IMR-90 (cell line): ENCODE measurements at places on chromosomes 11 and 22. TPM values are rescaled to one million over a fixed set of nuclear protein-coding genes. Genes with fewer than 3 reads are reported as not detected.

GRCh38 chr22:36288571-36289405, 35.9 kb downstream of the APOL1 start:
- no peak for DNase-seq

DNA sequence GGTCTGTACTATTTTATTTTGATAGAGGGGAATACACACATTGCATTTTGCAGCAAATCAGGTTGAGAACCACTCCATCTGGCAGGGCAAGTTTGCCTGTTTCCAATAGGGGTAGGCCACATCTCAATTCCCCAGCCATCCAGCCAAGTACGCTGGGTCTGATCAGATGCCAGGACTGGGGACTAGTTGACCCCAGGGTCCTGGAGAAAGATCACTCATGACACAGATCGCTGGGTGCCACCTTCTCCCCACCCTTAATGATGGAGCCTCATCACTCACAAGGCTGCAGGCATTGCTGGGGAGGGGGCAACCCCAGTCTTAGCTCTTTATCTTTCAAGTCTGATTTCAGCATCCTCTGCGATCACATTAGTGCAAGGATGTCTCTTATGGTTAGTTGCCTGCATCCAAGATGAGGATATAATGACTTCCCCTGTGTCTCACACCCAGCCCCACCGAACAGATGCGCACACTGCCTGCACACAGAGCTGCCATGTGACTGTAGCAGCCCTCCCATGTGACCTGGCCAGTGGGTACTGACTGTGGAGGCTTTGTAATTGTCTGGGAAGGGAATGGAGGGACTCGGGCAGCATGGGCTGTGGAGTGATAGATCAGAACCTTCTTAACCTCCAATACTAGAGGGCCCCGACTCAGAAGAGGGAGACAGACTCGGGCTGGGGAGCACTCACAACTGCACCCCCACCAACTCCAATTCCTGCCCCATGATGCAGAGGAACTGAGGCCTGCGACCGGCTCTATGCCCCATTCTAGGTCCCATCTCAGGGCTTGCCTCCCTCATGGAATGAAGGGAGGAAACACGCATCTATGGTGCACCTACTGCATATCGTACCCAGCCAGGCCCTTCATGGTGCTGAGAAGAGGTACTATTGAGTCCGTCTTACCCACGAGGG, 155.8 kb downstream of the DSCAML1 start:
- no peak for DNase-seq

DNA sequence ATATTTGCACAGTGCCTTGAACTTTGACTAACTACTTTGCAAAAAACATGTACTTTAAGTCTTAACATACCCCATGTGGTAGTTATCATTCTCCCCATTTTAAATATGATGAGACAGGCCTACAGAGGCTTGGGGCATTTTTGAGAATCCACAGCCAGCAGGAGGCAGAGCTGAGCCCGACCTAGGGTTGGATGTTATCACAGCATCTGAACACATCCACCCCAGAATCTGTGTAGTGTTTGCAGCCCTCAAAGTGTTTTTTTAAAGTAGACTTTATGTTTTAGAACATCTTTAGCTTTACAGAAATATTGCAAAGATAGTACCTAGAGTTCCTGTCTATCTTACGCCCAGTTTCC, 17.6 kb downstream of the OTOG start:
- no peak for DNase-seq

DNA sequence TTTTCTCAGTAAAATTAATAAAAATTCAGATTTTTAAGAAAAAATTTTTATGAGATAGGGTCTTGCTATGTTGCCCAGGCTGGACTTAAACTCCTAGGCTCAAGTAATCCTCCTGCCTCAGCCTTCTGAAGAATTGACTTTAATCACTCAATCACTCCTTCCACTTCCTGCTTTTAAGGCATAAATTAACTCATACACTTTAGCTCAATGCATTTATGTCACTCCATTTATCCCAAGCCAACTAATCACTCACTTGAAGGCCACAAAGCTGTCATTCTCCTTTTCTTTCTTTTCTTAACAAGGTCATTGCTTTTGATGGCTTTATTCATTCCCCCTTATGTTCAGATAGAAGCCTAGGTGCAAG, 877 bp downstream of the ALG9 start:
- DNase-seq = no peak

DNA sequence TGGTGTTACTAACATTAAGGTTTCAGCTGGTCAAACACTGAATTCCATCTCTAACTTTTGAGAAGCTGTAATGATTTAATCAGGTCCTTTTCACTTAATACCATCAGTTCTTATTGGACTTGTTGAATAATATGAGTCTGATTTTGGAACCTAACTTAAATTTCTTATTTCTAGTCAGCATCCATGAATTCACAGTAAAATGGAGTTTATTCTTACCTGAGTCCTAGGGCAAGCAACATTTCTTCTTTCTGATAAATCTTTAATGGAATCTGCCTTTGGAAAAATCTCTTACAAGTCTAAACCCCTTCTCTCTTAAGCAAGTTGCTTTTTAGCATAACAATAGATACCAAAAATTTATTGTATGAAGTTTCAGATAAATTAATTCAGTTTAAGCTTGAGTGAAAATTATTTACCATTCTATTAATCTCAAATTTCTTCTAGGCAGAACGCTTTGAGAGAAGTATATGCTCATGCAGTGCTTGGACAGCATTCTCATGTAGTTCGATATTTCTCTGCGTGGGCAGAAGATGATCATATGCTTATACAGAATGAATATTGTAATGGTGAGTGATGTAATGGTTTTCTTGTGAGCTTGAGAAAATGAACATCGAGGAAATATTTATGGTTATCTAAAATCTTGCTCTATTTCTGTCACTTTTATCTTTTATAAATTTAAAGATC, 3.4 kb downstream of the WEE1 start:
- peak; percentile 73 for DNase-seq

- no peak for DNase-seq
These were observed 1.4 kb upstream of the GNAZ start for GRCh38 chr22:23068832-23069385.

DNA sequence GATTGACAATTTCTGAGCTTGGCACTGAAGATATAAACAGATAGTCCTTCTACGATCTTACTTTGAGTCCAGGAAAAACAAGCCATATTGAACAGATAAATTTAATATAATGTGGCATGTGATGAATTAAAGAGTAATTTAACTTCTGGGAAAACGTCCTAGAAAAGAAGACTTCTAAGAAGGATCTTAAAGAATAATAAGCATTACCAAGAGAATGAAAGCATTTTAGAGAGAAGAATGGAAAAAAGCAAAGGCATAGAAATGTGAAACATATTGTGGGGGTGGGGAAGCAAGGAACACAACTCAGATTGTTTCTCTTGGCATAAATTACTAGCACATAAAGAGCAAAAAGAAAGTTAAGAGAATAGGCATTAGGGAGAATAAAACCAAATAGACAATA, 5.4 kb downstream of the DDIAS start:
- DNase-seq = no peak

DNA sequence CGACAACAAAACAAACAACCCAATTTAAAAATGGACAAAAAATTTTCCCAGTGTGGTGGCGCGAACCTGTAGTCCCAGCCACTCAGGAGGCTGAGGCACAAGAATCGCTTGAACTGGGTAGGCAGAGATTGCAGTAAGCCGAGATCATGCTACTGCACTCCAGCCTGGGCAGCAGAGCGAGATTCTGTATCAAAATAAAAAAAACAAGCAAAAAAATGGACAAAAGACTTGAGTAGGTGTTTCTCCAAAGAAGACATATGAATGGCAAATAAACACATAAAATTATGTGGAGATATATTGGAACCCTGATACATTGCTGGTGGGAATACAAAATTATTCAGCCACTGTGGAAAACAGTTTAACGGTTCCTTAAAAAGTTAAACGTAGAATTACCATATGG, 27.4 kb upstream of the MAPK1 start:
- DNase-seq = no peak

- peak; percentile 49 for DNase-seq
These were observed 39.3 kb upstream of the BSX start for GRCh38 chr11:123020968-123021367.

Gene MS4A4A
- polyA plus RNA-seq = not detected in 2 replicates

Gene SLC35F2
- 4.7 and 4.9 TPM in 2 replicates for polyA plus RNA-seq

Gene GRAP2
- 0.32 TPM in 1 of 2 replicates, not detected in the other for polyA plus RNA-seq

Gene DCPS
- 34.8 and 35.0 TPM in 2 replicates for polyA plus RNA-seq
